ENCODE measurements at places on chromosomes 11 and 22.

GRCh38 chr22:50739894-50740293 lies 1.9 kb downstream of the ACR start:
- DNase-seq, result no peak

DNA sequence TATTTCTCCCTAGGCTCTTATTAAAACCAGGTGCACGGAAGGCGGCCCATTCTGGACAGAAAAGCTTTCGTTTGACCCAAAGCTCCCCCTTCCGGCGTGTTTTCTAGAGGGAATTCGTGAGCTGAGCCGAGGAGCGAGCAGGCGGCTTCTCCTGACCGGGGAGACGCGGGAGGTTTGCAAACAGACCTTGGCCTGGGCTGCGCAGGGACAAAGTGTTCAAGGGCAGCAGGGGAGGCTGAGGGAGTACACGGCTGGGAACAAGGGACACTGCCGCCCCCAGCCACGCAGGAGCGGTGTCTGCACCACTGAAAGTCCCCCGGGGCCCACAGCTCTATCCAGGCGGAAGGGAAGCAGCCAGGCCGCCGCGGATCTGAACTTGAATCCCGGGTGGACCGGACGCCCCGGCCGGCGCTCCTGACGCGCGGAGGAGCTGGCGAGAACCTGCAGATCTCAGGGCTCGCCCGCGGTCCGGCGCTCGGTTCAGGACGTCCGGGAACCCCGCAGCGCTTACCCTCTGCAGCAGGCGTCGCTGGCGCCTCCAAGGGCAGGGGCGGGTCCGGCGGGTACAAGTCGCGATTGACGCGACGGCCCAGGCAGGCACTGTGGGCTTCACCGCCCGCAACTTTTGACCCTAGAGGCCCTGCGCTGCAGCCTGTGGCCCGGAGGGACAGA lies 101.9 kb downstream of the WT1 start:
- DNase-seq, result no peak

DNA sequence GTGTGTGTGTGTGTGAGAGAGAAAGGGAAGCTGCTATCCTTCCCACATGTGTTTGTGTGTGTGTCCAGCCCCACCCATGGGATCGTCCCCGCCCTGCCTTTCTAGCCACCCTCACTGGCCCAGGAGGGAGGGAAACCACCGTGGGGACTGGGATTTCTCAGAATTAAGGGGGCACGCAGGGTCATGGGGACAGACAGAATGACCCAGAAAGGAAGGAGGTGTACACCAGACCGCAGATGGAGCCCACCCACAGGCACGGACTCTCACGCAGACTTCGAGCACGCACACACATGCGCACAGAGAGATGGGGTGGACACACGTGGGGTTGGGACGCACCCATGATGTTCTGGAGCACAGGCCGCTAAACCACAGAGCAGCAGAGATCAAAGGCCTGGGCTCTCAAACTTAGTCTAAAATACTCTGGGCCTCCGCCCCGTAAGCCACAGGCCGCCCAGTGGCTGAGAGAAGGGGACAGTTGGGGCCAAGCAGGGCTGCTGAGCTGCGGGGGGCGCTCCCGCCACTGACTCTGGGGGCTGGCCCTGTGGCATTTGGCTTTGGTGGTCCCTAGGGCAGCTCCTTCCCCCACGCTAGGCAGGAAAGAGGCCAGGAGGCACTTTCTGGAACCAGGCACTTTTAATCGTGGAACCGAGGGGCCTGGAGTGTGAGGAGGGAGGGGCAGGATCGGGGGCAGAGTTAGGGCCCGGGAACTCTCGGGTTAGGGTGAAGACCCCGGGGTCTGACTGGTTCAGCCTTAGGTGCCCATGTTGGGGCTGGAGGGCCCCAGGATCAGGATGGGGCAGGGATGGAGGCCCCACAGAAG lies 1.5 kb downstream of the IFITM5 start:
- DNase-seq, result no peak

DNA sequence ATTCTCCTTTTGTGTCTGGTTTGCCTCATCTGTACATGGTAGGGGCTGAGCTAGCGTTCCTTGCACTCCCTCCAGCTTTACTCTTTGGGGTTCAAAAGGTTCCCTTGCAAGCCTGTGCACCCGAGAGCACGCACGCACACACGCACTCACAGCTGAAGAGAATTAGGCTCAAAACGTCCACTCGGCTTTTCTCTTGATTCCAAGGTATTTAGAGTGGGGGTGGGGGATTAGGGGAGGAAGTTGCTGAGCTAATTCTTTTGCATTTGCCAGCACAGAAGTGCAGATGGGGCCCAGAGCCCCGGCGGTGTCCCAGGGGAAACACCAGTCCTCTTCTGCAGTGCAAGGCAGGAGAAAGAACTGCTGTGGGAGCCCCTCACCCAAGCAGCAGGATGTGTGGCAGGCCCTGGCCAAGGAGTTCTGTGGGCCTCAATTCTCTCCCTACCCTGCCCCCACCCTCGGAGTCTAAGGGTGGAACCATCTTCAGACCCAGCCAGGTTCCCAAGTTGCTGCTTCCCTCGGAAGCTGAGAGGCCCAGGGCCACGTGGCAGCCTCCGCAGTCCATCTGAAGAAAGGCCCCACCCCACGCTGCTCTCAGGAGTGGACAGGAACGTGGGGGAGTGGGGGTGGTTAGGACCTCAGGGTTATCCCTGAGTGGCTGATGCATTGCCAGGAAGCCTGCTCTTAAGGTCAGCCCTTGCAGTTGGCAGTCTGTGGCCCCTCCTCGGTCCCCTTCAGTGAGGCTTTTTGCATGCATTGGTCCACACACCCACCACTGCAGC lies 3.8 kb upstream of the KCNQ1OT1 start:
- no peak for DNase-seq

GRCh38 chr11:114918286-114918685 lies 240.0 kb downstream of the NXPE2 start:
- no peak for DNase-seq

GRCh38 chr11:23948851-23949250 lies 548.0 kb upstream of the LUZP2 start:
- DNase-seq, result no peak
